PC-3 (cell line): ENCODE measurements at places on chromosomes 11 and 22. TPM values are rescaled to one million over a fixed set of nuclear protein-coding genes. Genes with fewer than 3 reads are reported as not detected.

GRCh38 chr11:95086836-95087570 is 2.6 kb upstream of the ENDOD1 start:
- DNase-seq = no peak

- DNase-seq = no peak
Measured at GRCh38 chr11:116615211-116615865, 157.4 kb downstream of the BUD13 start.

Gene MMP11
- 2.4 and 5.9 TPM in 2 replicates for total RNA-seq

Gene SHISAL1
- 1.1 and 2.2 TPM in 2 replicates for total RNA-seq

- DNase-seq = peak; percentile 29
Measured at GRCh38 chr11:83282084-83282716, 4.0 kb downstream of the CCDC90B start.

- peak; percentile 25 for DNase-seq
Measured at GRCh38 chr11:93288079-93288478, 42.5 kb upstream of the DEUP1 start.

DNA sequence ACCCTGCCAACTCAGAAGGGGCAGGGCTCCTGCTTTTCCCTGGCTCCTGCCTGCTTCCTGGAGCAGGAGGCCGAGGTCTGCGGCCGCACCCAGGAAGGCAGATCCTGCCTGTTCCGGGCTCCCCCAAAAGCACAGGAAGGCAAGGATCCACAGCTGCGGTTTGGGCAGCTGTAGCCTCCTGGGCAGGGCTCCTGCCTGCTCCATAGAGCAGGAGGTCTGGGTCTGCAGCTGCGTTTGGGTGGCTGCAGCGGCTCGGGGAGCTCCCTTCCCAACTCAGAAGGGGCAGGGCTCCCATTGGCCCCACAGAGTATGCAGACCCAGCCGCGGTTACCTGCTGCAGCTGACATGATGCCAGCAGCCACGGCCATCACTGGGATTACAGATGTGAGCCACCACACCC is 5.5 kb downstream of the UPK2 start:
- no peak for DNase-seq

GRCh38 chr22:39247361-39247760 is 2.6 kb upstream of the PDGFB start:
- DNase-seq = no peak

DNA sequence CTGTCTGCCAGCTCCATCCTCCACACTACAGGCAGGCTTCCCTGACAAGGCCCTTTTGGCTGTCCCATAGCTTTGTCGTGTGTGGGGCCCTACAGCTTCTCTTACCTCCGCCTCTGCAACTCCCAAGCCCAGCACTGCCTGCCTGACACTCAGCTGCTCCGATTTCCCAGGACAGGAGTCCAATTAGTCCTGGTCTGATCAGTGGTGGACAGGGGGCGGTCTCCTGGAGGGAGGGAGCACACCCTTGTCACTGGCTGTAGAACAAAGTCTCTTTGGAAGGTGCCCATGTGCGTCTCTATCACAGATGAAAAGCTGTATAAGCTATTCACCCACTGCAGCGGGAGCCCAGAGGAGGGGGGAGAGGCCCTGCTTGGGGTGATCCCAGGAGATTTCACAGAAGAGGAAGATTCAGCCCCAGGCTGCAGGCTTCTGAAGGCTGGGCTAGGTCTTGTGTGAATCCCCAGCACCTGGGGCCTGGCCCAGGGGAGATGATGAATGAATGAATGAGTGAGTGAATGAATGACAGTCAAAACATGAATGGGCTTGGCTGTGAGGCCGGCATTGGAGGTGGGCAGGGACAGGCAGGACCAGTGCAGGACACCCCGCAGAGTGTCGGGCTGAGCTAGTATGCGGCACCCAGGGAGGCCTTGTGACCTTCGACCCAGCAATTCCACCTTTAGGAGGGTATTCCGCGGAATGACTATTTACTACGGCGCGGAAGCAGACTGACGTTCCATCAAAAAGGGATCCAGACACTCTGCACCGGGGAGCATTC is 142.4 kb downstream of the CACNA1I start:
- DNase-seq = no peak

Gene C11orf42
- not detected in 2 replicates for total RNA-seq

- DNase-seq = no peak
Measured at GRCh38 chr11:108558222-108558621, 35.3 kb downstream of the EXPH5 start.

GRCh38 chr11:118488480-118489109 is 38.7 kb upstream of the TTC36 start:
- peak; percentile 80 for DNase-seq

DNA sequence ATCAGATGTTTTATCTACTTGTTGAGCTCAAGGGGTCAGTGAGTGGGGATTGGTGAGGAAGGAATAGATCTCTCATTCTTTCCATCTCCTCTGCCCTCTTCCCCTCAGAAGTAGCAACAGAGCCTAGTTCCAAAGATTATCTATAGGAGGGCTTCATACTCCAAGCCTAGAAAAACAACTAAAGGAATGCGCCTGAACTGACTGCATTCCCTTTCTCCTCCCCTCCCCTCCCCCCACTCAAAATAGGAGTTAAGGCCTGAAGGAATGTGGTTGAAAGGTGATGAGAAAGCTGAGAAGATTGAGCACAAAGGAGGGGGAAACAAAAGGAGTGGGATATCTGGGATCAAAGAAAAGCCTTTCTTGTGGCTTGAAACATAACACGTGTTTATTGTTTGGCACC is 10.5 kb downstream of the EMSY start:
- DNase-seq = no peak

Gene C11orf87
- total RNA-seq = not detected in 2 replicates

Gene RTCB
- total RNA-seq = 136 and 146 TPM in 2 replicates

DNA sequence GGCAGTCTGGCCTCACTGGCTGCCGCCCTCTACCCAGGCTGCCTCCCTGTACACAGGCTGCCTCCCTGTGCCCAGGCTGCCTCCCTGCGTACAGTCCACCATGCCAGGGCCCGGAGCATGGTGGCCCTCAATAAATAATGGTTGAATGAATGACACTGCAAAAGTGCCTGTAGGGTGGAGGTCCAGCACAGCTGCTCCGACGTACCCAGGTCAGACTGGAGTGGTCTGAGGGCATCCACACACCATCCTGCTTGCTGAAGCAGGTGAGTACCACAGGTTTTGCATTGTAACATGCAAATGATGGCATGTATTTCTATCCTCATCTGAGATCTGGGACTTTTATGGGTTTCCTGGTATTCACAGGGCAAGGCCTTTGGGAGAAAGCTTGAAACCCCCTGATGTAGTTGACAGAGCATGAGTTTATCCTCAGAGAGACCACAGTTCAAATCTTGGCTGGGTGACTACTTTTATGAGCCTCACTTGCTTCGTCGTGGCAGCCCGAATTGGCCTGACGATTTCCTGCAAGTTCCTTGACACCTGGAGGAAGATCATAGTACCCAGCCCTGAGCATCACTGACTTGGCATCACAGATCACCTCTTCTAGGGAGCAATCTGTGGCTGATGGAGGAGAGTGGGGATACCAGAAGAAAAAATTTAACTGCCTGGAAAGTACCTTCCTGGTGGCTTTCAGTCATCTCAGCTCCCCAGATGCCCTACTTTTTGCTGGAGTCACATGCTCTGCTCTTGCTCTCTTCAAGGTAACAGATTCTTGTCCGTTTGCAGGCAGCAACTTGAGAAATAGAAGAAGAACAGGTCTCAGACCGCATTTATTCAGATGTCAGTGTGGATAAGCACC is 16.0 kb upstream of the CYB5R3 start:
- DNase-seq = no peak

Gene SLC35C1
- total RNA-seq = 9.5 and 13.5 TPM in 2 replicates

GRCh38 chr11:123434262-123434661 is 4.2 kb downstream of the GRAMD1B start:
- peak; percentile 51 for DNase-seq

DNA sequence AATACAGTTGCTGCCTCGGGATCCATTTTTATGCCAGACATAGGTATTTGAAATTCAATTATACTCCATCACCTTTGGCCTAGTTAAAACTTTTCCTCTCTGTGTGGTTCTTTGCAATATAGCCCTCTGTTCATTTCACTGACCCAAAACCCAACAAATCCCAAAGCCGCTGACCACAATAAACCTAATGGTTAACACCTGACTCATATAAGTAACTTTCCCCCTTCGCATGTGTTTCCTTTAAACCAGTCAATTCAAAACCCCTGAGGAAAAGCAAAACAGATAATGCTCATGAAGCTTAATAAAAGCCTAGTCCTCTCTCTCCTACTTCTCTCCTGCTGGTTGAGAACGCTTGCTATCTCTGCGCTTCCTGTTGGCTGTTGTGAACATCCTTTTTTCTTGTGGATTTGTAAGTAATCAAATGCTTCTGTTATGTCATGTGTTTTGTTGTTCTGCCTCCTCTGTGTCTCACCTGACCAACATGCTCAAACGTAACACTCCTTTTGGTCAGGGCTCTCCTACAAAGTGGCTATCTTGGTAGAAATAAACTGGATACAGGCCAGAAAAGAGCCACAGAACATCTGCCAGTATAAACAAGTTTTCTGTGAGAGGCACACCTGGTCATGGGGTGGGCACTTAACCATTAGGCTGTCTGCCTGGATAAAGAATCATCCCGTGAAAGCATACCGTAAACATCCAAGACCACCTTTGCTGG is 652.6 kb downstream of the METTL15 start:
- peak; percentile 84 for DNase-seq

DNA sequence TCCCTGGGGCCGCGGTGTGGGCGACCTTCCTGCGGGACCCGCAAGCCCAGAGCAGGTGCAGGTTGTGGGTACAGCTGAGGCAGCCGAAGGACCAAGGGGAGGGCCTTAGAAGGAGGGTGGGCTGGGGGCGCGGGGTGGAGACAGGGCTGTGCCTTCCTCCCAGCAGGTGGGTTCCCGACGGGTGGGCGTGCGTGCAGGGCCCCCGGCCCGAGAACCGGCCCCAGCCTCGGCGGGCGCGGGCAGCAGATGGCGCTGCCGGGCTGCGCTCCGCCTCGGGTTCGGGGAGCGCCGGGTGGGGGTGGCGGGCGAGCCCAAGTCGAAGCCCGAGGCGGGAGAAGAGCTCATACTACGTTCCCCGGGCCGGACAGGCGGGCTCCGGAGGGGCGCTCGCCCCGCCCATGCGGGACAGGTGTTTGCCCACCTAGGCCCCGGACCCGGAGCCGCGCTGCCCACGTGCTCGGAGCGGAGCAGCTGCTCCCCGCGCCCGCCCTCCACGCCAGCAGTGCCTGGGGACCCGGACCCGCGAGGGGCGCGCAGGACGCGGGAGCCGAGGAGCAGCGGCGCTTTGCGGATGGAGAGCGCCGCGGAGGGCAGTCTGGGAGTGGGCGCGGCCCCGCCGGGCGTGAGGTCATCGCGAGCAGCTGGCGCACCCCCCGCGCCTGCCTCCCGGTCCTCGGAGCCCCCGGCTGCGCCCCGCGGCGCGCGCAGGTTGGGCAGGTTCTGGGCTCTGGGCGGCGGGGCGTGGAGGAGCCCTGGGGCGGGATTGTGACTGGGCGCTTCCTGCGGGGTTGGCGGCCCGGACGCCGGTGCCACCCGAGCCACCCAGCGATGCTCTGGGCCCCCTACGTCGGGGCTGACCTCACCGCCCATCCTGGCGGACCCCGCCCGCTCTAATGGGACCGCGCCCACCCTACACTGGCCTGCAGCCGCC is 25.3 kb downstream of the DUSP8 start:
- peak; percentile 60 for DNase-seq

GRCh38 chr22:26457661-26458272 is 25.8 kb downstream of the HPS4 start:
- no peak for DNase-seq

DNA sequence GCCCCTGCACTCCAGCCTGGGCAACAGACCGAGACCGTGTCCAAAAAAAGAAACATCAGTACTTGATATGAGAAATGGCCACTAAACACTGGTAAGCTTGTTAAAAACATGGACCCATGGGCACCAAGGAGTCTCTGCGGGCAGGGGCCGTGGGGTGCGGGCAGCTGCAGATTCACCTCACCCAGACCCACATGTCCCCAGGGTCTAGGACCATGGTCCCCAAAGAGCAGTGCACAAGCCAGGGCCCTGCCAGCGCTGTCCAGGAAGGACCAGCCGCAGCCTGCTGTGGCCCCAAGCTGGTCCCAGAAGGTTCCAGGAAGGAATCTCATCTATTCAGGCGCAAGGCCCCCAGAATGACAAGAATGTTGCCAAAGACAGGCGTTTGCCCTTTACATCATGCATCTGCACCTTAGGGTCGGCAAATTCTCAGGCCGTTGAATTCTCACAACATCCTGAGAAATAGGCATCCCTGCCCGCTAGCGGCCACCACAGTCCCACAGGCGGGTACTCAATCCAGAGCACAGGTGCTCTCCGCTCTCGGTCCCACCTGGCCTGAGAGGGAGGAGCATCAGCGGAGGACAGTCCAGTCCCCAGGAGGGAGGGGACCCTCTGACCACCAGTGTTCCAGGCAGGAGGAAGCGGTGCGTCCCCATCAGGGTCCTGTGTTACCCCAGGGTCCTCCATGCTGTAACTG is 9.5 kb downstream of the YPEL1 start:
- no peak for DNase-seq

GRCh38 chr11:74269161-74269811 is 42.2 kb downstream of the P4HA3 start:
- DNase-seq = no peak

Gene ARHGAP20
- not detected in 2 replicates for total RNA-seq

Gene HOATZ
- total RNA-seq = not detected in 2 replicates

- DNase-seq = no peak
Measured at GRCh38 chr11:117664897-117665296, 132.1 kb downstream of the DSCAML1 start.

Gene NAV2
- 10.4 and 14.9 TPM in 2 replicates for total RNA-seq

Gene OR4D9
- not detected in 2 replicates for total RNA-seq

Gene RCOR2
- total RNA-seq = 1.2 and 1.4 TPM in 2 replicates

Gene CSTF3
- total RNA-seq = 18.5 and 30.0 TPM in 2 replicates

Gene IGF2
- total RNA-seq = 5.0 and 5.1 TPM in 2 replicates
